ENCODE measurements at places on chromosomes 7 and 10.
A peak's percentile ranks its signal among the peaks of the same experiment; 100 is the strongest.

- DNase-seq: no peak
Measured at GRCh38 chr7:2211259-2211880, 21.4 kb downstream of the MAD1L1 start.

DNA sequence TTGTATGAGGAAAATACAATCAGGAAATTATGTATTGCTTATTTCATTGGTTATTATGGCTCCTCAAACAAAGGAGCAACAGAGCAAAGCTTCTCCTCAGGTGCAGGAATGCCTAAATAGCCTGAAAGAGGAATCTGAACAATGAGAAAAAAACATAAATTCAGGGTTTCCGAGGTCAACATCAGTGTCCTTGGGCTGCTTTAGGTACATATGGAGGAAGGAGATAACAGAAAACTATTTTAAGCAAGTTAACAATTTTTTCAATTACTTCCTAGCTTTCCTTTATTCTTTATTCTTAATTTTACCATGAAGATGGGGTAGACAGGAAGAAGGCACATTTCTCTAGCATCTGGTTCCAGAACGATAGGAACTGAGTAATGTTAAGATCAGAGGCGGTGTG, 14.0 kb downstream of the SLC16A9 start:
- no peak for DNase-seq

DNA sequence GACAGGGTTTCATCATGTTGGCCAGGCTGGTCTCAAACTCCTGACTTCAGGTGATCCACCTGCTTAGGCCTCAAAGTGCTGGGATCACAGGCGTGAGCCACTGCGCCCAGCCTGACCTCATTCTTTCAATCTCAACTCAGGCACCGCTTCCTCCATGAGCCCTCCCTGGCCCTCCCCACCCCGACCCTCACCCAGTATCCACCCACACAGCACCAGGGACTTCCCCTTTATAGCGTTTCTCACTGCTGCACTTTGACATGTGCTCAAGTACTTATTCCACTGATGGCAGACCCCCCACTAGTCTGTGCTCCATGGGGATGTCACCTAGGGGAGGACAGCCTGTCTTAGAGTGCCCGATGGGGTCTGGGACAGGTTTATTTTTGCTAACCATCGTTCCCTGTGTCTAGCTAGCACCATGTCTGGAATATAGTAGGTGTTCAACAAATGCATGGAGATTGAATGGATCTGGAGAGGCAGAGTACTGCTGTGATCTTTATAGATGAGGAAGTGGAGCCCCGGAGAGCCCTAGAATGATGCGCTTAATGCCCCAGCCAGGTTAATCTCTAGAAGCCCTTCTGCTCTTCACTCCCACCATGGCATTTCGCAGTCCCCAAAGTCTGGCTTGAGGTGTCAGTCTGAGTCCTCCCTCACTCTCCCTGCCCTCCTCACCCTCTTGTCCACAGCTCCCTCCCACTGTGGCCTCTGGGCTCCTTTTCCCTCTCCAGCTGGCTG, 258.8 kb downstream of the RPS24 start:
- DNase-seq: no peak

DNA sequence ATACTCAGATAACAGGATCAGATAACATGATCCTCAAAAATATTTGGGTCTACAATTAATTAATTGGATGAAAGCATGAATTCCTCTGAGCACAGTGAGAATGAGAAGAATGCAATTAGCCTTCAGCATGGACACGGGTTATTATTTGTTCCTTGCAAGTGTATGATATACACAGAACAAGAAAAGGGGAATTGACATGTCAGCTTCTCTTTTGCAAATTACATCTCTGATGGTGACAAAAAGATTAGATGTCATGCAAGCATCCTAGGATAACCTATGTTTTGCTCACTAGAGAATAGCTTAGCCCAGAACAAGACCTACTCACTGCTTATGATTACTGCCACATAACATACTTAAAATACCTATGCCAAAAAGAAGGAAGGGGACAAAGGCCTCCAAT, 120.3 kb downstream of the ABLIM1 start:
- DNase-seq: no peak

GRCh38 chr10:113891476-113891875, 37.0 kb downstream of the NHLRC2 start:
- no peak for DNase-seq

DNA sequence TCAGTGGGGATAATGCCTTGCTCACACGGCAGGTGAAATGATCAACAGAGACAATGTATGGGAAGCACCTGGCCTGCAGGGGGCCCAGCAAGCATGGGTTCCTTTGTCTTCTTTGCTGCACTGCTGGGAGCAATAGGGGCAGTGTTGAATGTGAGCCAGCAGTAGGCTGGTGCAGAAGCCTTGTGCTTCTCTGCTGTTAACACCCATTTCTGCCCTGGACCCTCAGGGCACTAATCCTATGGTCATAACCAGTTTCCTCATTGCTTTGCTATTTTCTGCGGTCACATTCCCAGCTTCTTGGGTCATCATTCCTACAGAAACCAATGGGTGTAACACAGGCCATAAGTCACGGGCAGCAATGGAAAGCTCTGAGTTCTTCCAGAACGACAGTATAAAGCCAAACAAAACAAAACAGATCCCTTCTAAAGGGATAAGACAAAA, 10.9 kb upstream of the LGI1 start:
- DNase-seq: peak; percentile 97

DNA sequence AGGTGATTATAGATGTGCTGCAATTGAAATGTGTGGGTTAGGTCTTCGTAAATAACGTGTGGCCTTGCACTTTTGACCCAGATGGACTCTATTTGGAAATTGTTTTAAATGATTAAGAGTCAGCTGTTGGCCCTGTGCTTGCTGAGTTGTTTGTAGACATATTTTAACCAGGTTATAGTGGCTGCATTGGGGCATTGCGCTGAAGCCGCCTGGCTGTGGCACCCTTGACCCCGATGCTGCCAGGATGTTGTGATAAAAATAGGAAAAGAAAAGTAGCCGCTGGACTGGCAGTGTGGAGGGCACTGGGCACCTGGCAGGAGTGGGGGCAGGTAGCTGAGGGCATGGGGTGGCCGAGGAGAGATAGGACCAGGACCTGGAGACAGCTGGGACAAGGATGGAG, 13.4 kb downstream of the LRRC27 start:
- DNase-seq: no peak

GRCh38 chr7:121515229-121515628, 119.1 kb upstream of the FAM3C start:
- peak; percentile 23 for DNase-seq

- DNase-seq: no peak
Measured at GRCh38 chr10:121154310-121154709, 303.1 kb downstream of the WDR11 start.

GRCh38 chr10:10677479-10677878, 340.2 kb upstream of the CELF2 start:
- peak; percentile 62 for DNase-seq

DNA sequence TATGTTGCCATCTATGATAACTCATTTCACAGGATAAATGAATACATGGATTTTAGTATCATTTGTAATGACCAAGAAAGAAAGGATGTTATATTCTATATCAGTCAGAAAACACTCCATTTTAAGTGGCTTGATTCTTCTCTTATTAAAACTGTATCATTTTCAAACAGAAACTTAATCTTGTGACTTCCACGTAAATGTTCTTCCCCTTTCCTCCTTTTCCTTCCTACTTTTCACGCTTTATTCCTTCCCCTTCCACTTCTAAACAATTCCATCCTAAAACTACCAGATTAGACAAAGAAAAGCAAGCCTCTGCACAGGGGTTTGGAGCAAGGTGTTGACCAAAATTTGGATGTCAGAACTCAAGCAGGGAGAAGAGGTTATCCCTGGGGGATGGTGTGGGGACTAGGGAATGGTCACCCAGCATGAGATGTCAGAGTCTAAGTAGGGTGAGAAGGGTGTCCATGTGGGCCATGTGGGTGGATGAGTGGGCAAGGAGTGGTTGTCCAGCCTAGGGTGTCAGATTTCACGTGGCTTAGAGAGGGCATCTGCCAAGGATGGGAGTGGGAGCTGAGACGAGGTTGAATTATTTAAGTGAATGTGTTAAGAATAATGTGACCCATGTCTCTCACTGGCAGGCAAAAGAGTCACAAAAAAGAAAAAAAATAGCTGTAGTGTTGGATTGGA, 5.0 kb upstream of the GSAP start:
- DNase-seq: no peak

- peak; percentile 2 for DNase-seq
Measured at GRCh38 chr7:98211221-98211675, at the start of gene BHLHA15. TSS of gene BHLHA15 (plus strand) at chr7:98211439. CDS start at chr7:98212310, 871 bp downstream.

- no peak for DNase-seq
Measured at GRCh38 chr10:124675261-124675660, 68.9 kb downstream of the FAM53B start.

GRCh38 chr7:158164101-158165095, 423.2 kb downstream of the PTPRN2 start:
- no peak for DNase-seq

GRCh38 chr10:107043461-107043860, 121.0 kb downstream of the SORCS1 start:
- no peak for DNase-seq

GRCh38 chr7:80916770-80917741, 1.8 kb downstream of the SEMA3C start:
- peak; percentile 78 for DNase-seq

DNA sequence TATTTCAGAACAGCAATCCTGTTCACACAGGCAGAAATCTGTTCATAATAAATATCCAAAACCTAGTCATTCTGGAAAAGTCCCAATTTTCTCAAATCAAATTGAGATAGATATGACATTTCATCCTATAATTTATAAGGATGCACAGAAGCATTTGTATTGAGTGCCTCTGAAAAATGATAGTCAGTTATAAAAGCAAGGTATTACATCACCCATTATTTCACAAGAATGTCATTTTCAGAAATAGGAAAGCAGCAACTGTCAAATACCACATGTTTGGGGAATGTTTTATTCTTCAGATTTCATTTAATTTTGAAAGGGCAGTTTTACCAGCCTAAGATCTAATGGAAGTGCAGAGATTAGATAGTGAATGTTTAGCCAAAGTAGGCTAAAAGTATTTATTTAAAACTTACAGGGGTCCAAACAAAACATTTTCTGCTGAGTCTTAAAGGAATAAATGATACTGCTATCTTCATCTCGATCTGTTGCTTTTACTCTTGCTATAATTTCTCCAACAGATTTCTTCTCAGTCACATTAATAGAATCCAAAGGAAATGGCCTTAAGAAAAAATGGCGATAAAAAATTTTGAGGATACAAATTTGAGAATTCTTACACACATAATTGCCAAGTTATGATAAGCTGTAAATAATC, 185.8 kb downstream of the HGF start:
- peak; percentile 54 for DNase-seq

- no peak for DNase-seq
Measured at GRCh38 chr7:18689551-18689950, 194.0 kb downstream of the HDAC9 start.

DNA sequence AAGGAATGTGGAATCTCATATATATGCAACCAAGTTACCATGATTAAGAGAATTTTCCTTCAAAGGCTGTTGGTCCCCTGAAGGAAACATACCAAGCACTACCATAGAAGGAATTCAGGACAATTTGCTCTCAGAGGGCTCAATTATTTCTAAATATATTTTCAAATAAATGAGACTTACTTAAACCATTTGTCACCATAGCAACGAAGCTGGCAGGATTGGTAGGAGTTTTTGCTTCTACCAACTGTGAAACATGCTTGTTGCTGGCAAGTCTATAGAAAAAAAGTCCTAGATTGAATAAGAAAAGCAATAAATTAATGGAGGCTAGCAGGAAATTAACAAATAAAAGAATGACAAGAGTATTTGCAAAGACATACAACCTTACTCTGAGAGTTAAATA, 156.9 kb upstream of the NPSR1 start:
- DNase-seq: no peak

- peak; percentile 11 for DNase-seq
Measured at GRCh38 chr7:77903597-77903996, 105.0 kb downstream of the PHTF2 start.

DNA sequence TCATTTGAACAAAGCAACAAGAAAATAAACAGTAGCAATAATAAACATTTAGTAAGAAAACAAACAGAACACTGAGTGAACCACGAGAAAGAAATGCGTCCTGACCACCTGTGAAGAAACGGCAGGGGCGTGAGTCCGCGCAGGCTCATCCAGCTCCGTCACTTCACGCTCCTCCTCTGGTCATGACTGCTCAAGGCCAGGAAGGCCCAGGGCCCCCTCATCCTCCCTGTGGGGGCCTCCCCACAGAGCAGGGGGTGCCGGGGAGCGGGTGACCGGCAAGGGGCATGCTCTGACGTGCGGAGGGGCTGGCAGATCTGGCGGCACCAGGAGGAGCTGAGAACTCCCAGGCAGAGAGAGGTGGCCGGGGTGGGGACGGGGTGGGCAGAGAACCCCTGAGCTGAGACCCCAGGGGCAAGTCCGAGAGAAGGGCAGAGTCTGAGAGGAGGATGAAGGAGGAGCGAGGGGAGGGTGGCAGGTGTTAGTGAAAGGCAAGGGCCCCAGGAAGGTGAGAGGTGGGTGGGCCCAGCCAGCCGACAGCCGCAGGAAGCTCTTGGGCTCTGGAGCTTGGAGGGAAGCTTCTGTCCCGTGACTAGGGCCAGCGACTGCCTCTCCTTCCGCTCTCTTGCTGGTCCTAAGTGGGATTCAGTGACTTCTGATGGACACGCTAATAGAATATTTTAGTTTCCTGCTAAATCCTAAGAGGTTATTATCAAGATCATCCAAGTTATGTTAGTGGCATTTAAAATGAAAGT, 223.9 kb downstream of the TCERG1L start:
- DNase-seq: no peak

DNA sequence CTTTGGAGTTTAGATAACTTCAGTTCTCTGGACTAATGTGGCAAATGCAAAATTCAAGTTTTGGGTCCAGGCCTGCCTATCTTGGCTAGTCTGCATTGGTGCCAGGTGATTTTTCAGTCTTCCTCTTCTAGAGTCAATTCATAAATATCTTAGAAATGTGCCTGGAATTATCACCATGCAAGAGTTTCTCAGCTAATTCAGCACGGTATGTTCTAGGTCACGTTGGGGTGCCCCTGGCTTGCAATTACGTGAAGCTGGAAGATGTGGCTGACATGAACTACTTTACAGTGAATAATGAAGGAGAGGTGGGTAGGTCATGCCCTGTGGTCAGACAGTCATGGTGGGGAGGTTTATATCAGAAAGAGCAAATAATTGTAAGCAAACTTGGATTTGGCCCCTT, 25.0 kb downstream of the ZDHHC6 start:
- no peak for DNase-seq

DNA sequence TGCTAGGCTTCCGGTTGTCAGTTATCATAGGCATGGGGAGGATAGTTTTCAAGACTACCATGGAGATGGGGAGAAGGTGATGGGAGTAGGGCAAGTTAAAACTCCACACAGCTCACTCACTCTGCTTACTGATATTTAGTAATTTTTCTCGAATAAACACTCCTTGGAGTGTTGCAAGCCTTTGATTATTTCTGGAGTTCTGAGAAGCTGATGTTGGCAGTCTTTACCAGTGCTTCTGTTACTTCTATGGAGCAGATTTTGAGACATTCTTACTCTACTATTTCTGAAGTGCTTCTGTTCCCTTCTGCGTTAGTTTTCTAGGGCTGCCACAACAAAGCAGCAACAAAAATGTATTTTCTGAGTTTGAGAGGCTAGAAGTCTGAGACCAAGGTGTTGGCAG, 104.4 kb downstream of the CH25H start:
- no peak for DNase-seq

GRCh38 chr7:74351836-74352235, 62.6 kb downstream of the CLIP2 start:
- DNase-seq: no peak
